NCI-H1048 (cell line): ENCODE measurements at places on chromosomes 4 and X.

DNA sequence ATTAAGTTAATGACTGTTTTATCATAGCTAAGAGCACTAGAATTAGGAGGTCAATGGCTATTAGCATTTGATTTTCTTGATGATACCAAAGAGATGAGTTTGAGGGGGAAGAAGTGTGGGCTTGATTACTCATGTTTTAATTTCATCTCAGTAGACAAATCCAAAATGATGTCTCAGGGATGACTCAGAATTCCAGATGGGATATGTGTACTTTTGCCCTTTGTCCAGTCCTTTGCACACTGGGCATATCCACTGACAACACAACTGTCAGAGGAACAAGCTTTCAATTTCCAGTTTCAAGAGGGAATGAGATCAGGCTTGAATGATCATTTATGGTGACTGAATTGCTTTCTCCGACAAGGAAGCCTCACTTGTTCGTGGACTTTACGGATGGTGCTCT is 325.3 kb upstream of the FTHL17 start:
- DNase-seq = no peak

GRCh38 chrX:119423631-119424030 is 24.5 kb downstream of the SLC25A43 start:
- no peak for DNase-seq

- DNase-seq = no peak
Observed at GRCh38 chr4:138790706-138791340, 224.8 kb upstream of the NOCT start.

GRCh38 chr4:141078871-141079270 is 54.4 kb downstream of the RNF150 start:
- DNase-seq = no peak

DNA sequence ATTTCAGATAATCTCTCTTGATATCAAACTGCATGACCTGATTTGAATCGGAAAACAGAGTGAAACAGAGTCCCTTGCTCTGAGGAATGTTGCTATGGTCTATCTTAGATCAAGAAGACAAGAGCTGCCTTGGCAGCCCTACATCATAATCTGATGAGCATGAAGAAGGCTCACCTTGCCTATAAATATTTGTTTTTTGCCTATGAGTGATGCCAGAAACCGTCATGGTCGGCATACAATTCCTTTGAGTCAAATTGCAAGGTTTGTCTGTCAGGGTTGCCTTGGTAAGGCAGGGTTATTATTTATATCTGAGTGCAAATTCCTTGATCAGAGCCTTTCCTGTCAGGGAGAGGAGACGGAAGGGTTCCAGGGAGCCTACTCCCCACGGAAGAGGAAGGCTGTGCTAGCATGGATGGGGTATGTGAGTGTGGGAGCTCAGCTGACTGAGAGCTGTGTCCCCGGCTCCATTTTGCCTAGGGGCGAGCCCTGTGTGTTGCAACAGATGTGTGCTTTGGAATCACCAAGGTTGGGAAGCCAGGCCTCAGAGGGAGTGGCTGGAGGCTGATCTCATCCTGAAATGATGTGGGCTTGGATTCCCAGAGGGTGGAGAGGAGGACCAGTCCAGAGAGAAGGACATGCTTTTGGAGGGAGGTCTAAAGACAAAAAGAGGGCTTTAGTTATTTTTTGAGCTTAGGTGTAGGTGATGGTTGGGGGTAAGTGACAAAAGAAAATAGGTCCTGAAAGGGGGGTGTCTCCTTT is 43.6 kb downstream of the RTL9 start:
- no peak for DNase-seq

DNA sequence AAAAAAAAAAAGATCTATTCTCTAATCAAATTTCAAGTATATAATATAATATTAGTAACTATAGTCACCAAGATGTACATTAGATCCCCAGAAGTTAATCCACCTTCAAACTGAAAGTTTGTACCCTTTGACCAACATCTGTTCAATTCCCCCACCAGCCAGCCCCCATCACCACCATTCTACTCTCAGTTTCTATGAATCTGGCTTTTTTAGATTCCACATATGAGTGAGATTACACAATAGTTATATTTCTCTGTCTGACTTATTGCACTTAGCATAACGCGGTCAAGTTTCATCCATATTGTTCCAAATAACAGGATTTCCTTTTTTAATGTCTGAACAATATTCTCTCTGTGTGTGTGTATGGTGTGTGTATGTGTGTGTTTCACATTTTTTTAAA is 33.7 kb upstream of the VMA21 start:
- no peak for DNase-seq

DNA sequence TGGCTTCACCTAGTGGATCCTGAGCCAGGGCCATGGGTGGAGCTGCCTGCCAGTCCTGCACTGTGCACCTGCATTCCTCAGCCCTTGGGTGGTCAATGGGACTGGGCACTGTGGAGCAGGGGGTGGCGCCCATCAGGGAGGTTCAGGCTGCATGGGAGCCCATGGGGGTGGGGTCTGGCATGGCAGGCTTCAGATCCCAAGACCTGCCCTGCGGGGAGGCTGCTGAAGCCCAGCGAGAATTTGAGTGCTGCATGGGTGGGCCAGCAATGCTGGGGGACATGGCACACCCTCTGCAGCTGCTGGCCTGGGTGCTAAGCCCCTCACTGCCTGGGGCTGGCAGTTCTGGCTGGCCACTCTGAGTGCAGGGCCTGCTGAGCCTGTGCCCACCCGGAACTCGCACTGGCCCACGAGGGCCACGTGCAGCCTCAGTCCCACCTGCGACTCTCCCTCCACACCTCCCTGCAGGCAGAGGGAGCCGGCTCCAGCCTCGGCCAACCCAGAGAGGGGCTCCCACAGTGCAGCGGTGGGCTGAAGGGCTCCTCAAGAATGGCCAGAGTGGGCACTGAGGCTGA is 270.0 kb downstream of the CENPC start:
- no peak for DNase-seq

DNA sequence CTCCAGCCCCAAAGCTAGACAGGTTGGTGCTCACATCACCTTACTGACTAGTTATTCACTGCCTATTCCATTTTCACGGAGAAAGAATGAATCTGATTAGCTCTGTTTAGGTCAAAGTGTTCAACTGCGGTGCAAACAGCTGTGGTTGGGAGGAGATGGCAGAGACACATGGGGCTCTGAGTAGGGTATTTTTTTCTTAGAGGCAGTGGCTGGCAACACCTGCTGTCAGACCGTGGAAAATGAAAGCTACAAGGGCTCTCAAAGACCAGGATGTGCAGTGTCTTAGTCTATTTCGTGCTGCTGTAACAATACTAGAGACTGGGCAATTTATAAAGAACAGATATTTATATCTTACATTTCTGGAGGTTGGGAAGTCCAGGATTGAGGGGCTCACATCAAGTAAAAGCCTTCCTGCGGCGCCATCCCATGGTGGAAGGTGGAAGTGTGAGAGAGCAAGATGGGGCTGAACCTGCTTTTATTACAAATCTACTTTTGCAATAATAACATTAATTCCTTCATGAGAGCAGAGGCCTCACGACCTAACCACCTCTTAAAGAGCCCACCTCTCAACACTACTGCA is 10.6 kb downstream of the NYX start:
- no peak for DNase-seq
